Stimulated activated CD4-positive, alpha-beta T cell treated with anti-CD3 and anti-CD28 coated beads, Interleukin-12 subunit alpha, Interleukin-12 subunit beta, amount 100 ng/mL, for 24 hours (primary cell): ENCODE measurements at places on chromosomes 7 and 10.

GRCh38 chr7:45073031-45073785, 15.6 kb downstream of the NACAD start:
- no peak for DNase-seq

DNA sequence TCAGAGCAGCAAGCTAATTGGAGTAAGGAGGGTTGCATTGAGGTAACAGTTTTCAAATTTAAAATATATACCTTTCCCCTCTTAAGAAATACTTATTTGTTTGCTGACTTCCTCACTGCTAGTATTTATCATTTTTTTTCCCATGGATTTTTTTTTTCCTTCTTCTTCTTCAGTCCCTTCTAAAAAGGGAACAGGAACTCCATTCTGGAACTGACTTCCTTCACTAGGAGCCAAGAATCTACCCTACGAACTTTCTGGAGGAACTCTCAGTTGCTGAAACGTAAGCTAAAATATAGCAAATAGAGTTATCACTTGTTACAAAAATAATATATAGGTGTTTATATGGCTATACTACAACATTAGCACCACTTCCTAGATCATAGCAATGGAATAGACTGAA, 95.4 kb downstream of the HGF start:
- DNase-seq = no peak

- DNase-seq = no peak
These were observed 608.2 kb downstream of the PARD3 start for GRCh38 chr10:34206935-34207268.

DNA sequence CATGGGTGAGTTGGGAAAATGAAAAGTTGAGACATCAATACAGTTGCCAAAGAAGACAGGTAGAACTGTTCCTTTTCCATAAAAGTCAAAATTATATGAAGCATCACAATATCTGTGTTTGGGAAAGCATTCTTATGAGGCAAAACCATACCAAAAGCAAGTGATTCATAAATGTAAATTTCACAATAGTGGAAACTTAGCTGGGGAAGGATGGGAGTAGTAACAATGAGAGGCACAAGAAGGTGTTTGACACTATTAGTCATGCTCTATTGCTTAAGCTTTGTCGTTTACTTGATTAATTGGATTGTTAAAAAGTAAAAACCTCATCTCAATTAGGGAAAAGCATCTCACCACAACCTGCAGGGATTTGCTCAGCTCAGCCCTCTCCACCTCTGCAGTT, 240.2 kb downstream of the C7orf25 start:
- DNase-seq = no peak

DNA sequence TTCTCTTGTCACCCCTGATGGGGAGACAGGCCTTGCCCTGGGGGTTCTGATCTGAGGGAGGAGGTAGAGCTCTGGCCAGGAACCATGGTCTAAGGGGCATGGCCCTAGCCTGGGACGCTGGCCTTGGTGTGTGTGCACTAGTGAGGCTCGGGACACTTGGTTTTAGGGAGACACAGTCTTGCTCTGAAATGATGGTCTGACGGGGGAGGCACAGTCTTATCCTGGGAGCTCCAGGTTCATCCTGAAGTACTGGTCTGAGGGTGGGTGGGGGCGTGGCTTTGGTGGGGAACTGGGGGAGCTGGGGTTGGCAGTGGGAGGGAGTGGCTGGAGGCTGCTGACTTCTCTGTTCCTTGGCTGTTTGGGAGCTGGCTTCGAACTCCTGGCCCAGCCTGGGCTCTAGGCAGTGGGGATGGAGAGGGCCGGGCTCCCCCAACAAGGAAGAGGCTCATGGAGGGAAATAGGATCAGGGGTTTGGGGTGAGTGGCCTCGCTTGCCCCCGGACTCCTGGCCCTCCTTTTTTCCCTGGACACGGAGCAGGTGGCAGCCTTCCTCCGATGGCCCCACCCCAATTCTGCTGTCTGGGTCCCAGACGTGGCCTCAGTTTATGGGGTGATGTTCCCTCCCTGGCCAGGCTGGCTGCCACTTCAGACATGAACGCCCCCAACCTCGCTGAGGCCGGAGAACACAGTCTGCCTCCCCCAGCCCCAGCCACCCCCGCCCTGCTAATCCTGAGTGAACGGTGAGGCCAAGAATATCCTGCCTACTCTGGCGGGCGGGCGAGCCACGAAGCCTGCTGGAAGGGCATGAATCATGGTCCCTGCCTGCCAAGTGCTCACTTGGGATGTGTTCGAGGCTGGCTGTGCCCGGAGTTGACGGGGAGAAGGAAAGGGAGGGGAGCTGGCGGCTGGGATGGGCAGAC, 43.5 kb downstream of the TMEM270 start:
- DNase-seq = no peak
